ENCODE measurements at places on chromosomes 16 and 17.
A peak's percentile ranks its signal among the peaks of the same experiment; 100 is the strongest.

DNA sequence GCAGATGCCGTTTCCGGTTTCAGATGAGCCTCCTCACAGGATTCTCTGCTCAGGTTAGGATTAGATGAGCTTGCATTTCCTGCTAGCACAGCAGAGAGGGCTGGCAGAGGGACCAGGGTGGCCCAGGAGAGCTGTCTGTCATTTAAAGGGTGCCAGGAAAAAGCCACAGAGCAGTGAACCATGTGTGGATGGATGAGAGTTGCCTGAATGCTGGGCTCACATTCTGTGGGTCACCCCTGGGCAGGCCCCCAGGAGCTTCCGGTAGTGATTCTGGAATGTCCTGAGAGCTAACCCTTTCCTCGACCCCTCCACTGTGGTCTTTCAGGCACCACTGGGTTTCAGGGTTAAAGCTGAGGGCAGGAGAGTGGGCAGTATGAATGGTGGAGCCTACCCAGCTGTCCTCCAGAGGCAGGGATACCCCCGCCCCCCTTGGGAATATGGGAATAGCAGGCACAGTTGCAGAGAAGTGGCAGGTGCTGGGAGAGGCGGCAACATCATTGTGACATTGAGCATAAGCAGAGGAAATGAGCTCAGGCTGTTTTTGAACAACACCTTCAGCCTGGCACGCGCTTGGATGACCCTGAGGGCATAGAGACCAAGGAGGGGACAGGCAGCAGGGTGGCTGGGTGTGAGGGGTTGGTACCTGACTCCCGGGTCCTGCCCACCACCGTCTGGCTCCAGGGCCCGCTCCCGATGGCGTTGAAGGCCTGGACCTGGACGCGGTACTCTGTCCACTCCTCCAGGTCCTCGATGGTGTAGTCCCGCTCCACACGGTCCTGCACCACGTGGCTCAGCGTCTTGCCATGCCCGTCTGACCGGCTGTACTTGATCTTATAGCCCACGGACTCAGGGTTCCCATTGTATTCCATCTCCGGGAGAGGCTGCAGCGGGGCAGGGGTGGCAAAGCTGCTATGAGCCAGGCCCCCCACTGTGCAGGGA, 83.0 kb upstream of the CDC42EP4 start:
- DNase-seq: no peak

DNA sequence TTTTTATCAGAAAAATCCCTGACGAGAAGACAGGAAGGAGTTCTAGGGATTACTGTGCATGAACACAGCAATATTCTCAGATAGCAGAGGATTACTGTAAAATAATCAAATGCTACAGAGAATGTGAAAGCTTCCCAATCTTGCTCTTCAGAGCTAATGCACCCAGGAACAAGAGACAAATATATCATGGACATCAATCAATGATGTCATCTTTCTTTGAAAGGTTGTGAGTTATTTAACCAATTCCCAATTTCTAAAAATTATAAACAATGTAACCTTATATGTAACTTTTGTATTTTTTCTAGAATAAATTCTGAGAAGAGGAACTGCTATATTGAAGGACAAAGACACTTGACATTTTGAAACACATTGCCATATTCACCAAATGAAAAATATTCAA, 46.5 kb downstream of the BRD7 start:
- DNase-seq: no peak

DNA sequence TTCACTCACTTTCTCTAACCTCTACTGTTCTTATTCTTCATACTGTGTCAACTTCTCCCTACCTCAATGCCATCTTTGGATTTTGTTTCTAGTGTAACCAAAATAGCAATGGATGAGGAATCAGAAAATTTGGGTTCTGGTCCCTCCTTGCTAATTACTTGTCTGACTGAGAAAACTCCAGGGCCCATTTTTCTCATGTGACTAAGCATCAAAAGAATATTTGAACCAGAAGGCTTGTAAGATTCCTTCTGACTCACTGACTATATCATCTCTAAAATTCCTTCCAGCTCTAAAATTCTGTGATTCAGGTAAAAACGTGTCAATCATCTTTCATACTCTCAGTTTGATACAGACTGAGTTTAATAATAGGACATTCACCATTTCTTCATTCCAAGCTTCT, 57.9 kb downstream of the BRIP1 start:
- DNase-seq: no peak

GRCh38 chr17:29162909-29163341, 17.3 kb downstream of the MYO18A start:
- no peak for DNase-seq

DNA sequence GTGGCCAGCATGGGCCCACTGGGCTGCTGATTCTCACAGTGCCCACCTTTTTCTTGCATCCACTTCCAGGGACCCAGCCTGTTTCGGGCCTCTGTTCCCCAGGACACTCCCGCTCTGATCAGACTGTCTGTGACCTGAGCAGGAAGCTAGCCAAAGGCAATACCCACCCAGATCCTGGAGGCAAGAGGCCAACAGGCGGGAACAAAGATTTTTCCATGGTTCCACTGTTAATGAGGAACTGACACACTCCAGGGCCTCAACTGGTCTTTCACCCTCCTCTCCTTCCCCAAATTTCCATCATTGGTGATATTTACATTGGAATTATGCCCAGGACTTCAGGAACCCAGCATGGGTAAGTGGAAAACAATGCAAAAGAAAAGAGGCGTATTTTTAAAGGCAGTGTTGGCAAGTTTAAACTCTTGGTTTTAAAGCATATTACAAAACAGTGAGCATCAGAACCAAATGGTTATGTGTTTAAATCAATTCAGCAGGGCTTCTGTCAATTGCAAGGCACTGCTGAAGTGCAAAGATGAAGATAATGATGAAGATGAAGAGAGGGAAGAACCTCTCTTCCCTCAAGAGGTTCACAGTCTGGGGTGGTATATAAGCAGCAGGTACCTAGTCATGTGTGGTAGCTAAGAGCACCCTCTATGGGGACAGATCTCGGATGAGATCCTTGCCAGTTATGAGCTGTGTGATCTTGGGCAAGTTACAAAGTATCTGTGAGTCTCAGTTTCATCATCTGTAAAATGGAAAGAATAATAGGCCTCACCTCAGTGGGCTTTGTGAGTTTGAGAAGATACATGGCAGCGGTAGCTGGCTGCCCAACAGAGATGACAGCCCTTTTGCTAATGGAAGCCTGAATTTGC, 14.4 kb upstream of the ATP2A3 start:
- no peak for DNase-seq

- peak; percentile 70 for DNase-seq
These were observed 18.2 kb upstream of the IL17C start for GRCh38 chr16:88619859-88620815.

- DNase-seq: peak; percentile 76
These were observed 54.2 kb downstream of the PLD6 start for GRCh38 chr17:17151962-17152361.

GRCh38 chr17:79840989-79841286, 1.7 kb upstream of the CBX4 start:
- DNase-seq: no peak

DNA sequence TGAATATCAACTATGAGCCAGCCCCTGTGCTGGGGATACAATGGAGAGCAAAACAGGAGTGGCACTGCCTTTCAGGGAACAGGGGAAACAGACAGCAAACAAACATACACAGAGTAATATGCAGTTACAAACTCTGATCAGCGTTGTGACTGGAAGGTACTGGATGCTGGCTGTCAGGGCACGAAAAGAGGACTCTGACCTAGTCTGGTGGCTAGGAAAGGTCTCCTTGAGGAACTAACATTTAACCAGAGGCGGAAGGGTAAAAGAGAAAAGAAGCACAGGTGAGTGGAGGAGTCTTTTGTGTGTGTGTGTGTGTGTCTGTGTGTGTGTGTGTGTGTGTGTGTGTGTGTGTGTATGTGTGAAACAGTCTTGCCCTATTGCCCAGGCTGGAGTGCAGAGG, 12.4 kb upstream of the B4GALNT2 start:
- no peak for DNase-seq

All from activated CD4-positive, alpha-beta T cell treated with anti-CD3 and anti-CD28 coated beads, Interleukin-2, amount 50 U/mL, for 16 hours (primary cell).